Hippocampal formation (tissue), 2 donors: ENCODE measurements at places on chromosomes 11 and 22.

DNA sequence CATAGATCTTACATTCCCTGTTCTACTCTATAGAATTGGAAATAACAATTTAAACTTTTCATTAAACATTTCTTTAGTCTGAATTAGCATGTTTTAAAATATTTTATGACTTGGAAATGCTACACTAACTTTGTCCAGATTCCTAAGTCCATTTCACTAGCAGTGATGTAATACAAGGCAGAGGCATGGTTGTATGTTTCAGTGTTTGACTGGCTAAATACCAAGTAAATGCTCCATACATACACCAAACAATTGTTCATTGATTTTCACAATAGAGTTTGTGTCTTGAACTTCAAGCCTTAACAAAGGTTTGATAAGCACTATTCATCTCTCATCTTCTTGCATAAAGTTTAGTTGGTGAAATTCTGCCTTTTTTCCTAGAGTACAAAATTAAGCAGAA, 13.5 kb downstream of the ZBED5 start:
- peak; percentile 23 for DNase-seq

- no peak for DNase-seq
These were observed 55.4 kb upstream of the PLET1 start for GRCh38 chr11:112315861-112316739.

- DNase-seq, result no peak
These were observed 320.7 kb downstream of the LARGE1 start for GRCh38 chr22:33599596-33599995.

DNA sequence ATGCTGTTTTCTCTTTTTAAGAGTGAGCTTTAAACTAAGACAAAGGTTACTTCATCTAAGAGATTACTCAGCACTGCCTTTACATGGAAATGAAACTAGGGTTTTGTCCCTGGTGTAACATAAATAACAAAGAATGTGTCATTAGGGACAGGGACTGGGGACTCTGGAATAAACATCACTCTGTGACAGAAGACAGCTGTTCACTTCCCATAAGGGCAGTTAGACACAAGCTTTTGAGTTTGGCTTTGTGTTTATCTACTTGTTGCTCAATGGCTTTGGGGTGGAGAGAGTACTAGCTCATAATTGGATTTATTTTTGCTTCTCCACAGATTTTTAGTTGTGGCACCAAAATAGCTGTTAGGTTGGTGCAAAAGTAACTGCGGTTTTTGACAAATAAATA, 154.5 kb downstream of the OR4C45 start:
- no peak for DNase-seq

DNA sequence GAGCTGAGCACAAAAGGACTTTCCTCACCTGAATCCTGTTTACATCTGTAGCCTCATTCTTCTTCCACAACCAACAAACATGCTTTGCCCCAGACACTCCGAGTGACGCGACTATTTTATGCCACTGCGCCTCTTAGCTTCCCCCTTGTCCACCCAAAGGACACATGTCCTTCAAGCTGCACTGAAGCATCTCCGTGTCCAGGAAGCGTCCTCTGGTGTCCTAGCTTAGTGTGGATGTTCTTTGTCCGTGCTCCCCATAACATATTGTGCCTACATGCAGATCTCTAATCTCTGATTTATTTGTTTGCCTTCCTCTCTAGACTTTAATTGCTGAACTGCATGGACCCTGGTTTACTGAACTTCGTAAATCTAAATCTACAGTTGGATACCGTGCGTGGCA, 20.1 kb upstream of the CECR2 start:
- DNase-seq, result no peak

GRCh38 chr11:68976563-68976962, 4.2 kb downstream of the MRGPRD start:
- DNase-seq, result no peak

DNA sequence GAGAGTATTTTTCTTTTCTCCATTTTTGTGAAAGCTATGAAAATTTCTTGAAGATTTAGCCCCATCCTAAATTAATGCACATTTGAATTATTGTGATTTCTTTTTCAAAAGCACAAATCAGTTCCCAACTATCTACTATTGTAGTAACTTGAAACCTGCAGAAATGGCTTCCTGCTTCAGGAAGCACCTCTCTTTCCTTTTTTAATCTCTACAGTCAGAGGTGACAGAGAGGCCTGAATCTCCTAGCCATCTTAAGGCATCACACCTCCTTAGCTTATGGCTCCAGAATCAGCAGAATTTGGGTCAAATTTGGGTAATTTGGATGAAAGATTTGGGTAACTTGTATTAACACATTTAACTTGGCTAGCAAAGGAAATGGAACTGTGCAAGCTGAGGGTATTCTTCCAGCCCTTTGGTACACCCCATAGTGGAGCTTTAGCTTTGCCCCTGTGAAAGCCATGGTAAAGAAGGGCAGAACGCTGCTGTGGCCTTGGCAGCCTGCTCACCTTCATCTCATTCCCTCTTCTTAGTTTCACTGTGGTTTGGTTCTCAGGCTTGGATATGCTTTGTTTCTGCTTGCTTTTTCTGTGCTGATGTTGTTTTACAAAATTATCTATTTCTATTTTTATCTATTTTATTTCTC, 16.2 kb downstream of the TBCEL start:
- DNase-seq, result no peak

- DNase-seq, result no peak
These were observed 63.3 kb downstream of the LDLRAD3 start for GRCh38 chr11:36007127-36007655.

DNA sequence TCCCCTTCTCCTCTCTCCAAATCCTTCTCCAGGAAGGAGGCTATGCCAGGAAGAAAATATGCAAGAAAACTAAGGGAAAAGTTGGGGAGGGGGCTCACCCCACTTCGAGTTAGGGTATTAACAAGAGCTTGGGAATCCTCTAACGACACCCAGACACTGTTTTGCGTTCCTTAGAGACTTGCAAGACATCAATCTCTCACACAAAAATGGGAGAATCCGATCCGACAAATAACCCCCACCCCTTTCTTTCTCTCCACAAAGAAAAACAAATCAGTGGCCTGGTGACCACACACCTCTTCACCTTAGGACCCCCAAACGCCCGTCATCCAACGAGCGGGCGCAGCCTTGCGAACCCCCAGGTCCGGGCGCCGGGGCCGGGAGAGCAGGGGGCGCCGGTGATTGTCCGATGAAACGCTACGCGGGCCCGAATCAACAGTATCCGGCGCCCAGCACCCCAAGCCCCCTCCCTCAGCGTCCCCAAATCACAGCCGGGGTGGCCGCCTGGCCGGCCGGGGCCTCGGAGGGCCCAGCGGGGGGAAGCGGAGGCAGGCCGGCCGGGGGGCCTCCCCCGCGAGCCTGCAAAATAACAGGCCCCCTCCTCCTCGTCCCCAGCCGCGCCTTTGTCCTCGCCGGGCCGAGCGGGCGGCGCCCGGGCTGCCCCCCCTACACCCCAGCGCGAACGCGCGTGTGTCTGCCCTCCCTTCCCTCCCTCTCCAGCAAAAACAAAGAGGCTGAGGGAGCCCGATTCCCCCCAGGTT, 690 bp downstream of the CSNK1E start:
- DNase-seq, result peak; percentile 77
